ENCODE measurements at places on chromosomes 3 and 15.

DNA sequence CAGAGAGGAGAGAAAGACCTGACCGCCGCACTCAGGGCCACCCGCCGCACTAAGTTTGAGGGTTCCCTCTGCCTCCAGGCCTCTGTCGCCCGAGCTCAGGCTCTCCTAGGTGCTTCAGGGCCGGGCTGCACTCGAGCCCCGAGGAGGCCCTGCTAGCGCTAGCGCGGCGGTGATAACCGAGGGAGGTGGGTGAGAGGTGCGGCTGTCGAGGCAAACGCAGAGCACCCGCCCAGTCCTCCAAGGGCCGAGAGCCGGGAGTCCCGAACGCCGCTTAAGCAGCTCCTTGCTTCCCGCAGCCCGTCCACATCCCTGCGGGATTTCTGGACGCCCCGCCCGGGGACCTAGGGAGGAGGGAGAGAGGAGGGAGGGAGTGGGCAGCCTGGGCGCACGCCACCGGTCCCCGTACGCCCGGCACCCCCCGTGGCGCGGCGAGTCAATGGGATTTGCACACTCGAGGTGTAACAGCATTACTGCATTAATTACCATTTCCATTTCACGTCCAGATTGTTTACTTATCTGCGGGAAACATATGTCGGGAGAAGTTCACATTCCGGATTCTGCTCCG lies 6.8 kb downstream of the SOX14 start:
- no peak for DNase-seq

- no peak for DNase-seq
These were observed 19.6 kb downstream of the LRRC57 start for GRCh38 chr15:42528970-42529369.

DNA sequence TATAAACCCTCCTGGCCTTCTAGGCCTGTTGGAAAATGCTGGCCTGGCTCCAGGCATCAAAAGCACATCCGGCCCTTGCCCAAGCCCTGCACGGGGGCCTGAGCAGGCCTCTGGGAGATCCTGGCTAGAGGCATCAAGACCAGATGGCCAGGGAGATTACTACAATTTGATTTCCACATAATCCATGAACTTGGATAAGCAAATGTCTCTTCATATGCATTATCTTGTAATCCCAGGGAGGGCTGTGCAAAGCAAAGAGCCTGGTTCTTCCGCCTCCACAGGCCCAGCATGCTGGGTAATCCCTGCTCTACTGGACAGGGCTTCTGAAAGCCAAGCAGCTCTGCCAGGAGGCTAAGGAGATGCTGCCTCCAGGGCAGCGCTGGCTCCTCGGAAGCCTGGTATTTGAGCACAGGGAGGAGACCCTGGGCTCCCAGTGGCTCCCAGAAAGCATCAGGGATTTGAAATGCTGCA lies 18.2 kb downstream of the MRPL46 start:
- DNase-seq: no peak

- DNase-seq: no peak
These were observed 1.1 kb downstream of the DCUN1D1 start for GRCh38 chr3:182979103-182979673.

- no peak for DNase-seq
These were observed 30.6 kb downstream of the ADAMTS17 start for GRCh38 chr15:100311154-100311625.

- no peak for DNase-seq
These were observed 144.7 kb upstream of the DPH6 start for GRCh38 chr15:35690698-35691116.

GRCh38 chr3:193831495-193832455 lies 238.8 kb downstream of the OPA1 start:
- DNase-seq: no peak

GRCh38 chr3:120688121-120688520 lies 6.1 kb upstream of the HGD start:
- DNase-seq: no peak

DNA sequence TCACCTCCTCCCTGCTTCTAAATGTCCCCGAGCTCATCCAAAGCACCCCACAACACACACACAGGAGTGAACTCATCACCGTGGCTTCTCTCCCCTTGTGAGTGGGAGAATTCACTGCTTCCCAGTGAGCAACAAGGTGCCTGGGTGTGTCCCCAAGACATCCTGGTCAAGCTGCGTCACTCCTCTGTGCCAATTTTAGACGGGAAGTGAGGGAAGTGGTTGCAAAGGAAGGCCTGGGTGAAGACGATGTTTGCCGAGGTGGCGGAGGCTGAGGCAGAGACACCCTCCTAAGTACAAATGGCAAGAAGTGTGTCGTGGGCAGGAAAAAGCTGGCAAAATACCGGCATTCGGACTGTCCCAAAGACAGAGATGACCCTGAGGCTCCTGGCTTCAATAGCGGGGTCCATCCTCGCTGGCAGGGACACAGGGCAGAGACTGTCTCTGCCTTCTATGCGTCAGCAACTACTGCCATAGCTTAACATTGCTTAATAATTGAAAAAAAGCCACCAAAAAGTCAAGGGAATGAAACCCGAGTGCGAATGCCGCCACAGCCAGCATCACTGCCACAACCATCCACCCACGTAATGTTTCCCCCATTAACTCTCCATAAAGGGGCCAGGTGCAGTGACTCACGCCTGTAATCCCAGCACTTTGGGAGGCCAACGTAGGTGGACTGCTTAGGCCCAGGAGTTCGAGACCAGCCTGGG lies 72.8 kb downstream of the VGLL4 start:
- no peak for DNase-seq

- DNase-seq: no peak
These were observed 748.1 kb downstream of the NR2F2 start for GRCh38 chr15:97078591-97078990.

DNA sequence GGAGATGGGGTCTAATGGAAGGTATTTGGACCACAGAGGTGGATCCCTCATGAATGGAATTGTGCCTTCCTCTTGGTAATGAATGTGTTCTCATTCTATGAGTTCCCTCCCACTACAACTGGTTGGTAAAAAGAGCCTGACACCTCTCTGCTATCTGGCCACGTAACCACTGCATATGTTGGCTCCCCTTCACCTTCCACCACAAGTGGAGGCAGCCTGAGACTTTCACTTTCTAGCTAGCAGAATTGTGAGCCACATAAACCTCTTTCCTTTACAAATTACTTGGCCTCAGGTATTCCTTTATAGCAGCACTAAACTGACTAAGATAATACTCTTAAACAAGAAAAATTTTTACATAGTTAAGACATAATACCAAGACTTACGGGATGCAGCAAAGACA lies 155.3 kb downstream of the NR1I2 start:
- peak; percentile 28 for DNase-seq

DNA sequence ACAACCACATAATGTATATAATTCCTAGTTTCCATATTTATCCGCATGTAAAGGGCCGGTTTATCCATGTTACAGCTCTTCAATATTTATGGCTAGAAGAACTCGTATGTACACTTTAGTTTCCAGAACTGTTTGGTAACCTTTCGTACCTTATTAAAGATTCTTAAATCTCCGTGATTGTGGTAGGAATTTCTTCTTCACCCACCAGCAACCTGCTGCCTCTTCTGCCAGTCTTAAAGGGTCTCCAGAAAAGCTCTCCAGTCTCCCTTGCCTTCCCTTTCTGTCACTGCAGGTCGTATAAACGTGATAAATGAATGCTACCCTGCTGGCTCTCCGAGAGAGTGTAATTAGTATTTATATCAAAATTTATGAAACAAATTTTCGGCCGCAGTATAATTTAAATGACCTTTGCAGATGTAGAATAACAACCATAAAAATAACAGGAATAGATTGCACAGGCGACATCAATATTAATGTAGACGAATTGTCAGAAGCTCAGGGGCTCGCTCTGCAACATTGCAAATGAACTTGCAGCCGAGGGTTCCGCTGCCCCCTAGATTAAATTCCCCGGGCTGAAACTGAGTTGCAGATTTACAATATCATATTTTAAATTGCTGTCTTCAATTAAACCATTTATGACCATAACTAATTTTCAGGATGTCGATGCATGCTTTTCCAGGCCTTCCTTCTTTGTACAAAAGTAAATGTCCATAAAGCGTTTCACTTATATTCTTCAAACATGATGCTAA lies 5.4 kb downstream of the ZIC1 start:
- no peak for DNase-seq

GRCh38 chr3:27467545-27467944 lies 16.6 kb downstream of the SLC4A7 start:
- no peak for DNase-seq

DNA sequence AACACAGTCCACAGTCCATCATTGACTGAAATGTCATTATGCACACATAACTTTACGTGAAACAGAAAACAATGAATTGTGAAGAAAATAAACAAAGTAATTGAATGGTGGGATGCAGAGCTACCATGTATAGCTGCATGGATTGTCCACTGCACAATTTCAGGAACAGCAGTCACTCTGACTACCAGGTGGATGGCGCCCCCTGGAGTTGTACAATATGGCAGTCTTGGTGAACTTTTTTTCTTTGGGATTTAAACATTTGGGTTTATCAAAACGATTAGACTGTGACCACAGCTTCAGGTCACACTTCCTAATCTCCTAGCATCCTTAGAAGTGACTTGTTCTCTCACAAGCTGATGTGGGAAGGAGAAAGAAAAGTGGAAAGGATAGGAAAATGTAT lies 48.9 kb upstream of the TCF12 start:
- DNase-seq: peak; percentile 21

DNA sequence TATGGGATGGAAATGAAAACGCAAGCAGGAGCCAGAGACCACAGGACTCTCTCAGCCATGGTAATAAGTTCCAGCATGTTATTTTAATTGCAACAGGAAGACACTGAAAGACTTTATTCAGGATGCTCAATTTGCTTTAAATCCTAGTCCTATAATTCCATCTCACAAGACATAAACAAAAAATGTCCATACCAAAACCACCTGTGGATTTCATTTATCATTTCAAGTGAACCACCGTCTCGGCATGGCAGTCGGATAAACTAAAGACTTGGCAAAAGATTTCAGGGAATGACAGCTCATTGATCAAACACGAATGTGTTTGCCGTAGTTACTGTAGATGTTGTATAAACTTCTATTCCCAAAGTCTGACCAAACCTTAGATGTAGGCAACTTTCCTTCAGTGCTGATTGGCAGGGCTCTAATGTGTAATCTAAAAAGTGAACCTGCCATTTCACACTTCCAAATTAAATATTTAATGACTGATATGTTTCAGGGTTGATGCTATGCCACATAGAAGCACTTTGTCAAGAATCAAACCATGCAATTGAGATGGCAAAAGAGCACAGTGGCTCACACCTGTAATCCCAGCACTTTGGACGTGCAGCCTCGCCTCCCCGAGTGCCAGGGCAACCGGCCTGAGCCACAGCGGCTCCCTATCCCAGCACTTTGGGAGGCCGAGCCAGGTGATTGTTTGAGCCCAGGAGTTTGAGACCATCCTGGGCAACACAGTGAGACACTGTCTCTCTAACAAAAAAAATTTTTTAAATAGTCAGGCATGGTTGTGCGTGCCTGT lies 331.7 kb downstream of the MAGI1 start:
- no peak for DNase-seq

DNA sequence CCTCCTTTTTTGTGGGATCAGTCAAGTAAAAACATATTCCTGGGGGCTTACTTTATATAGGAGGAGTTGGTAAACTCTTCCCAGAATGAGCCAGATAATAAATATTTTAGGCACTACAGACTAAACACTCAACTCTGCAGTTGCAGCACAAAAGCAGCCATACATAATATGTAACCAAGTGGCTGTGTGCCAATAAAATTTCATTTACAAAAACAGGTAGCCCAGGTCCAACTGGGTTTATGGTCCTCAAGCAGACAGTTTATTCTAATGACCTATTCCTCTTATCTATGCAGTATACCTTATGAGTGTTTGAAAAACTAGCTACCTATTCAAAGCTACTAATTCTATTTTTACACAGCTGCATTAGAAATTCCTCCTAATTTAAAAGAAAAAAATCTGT lies 61.8 kb downstream of the FAIM start:
- DNase-seq: no peak

GRCh38 chr15:84785053-84785452 lies 32.1 kb upstream of the ALPK3 start:
- DNase-seq: no peak

All from stimulated activated CD4-positive, alpha-beta T cell treated with anti-CD3 and anti-CD28 coated beads, TNF-alpha, amount 100 ng/mL, for 48 hours (primary cell).